ENCODE measurements at places on chromosomes 1 and 21.
A peak's percentile ranks its signal among the peaks of the same experiment; 100 is the strongest.

GRCh38 chr1:173377266-173377665 lies 99.9 kb upstream of the PRDX6 start:
- DNase-seq: no peak

- no peak for DNase-seq
Observed at GRCh38 chr1:16006552-16007485, 2.8 kb downstream of the SRARP start.

GRCh38 chr1:7280347-7280960 lies 490.6 kb upstream of the VAMP3 start:
- DNase-seq: no peak

DNA sequence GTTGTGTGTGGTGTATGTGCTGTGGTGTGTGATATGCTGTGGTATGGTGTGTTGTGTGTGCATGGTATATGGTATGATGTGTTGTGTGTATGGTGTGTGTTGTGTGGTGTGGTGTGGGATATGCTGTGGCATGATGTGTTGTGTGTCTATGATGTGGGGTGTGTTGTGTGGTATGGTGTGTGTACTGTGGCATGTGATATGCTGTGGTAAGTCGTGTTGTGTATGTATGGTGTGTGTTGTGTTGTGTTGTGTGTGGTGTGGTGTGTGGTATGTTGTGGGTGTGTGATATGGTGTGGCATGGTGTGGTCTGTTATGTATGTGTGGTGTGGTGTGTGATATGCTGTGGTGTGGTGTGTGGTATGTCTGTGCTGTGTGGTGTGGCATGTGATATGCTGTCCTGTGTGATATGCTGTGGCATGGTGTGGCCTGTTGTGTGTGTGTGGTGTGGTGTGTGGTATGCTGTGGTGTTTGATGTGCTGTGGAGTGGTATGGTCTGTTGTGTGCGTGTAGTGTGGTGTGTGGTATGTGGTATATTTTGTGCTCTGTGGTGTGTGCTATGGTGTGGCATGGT lies 318.0 kb downstream of the PTPRU start:
- DNase-seq: no peak

GRCh38 chr1:172700556-172700955 lies 41.7 kb downstream of the FASLG start:
- DNase-seq: no peak

- DNase-seq: peak; percentile 48
Observed at GRCh38 chr1:243325305-243325890, 69.6 kb downstream of the SDCCAG8 start.

All from T-helper 2 cell (primary cell).